Activated CD4-positive, alpha-beta T cell treated with anti-CD3 and anti-CD28 coated beads, Interleukin-2, amount 50 U/mL, for 16 hours (primary cell): ENCODE measurements at places on chromosomes 2 and 18.

DNA sequence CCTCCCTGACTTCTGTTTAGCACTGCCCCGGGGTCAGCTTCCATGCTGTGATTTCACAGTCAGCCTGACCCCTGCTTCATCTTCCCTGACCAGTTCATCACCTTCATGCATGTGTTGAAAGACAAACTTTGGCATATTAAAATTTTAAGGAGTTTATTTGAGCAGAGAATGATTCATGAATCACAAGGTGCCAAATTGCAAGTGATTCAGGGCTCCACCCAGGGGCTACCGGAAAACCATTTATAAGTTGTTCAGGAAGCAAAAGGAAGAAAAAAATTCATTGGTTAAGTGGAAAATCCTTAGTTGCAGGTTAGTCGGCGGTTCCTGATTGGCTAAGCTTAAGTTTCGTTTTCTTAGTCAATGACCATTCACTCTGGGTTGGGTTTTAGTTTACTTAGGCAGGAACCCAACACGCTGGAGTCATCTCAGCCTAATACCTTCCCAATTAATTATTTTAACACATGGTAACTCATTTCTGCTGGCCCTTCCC is 10.6 kb downstream of the IL1F10 start:
- DNase-seq = no peak

- DNase-seq = no peak
These were observed 70.1 kb upstream of the BZW1 start for GRCh38 chr2:200741468-200742202.

DNA sequence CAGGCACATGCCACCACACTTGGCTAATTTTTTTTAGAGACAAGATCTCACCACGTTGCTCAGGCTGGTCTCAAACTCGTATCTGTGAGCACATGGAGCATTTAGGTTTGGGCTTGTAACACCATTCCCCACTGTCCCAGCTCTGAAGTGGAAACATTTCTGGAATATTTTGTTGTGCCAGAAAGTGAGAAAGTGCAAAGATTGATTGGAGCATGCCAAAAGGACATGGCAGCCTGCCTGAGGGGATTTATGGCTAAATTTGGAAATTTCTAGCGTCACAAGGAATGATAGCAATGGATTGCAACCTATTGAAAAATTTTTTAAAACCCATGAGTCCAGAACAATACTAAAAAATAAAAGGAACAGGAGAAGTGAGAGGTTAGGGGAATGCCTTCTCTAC is 136.8 kb downstream of the ESCO1 start:
- no peak for DNase-seq

- DNase-seq = no peak
These were observed 57.1 kb downstream of the EMX1 start for GRCh38 chr2:72974436-72974754.

- no peak for DNase-seq
These were observed 3.8 kb upstream of the GATA6 start for GRCh38 chr18:22165603-22166068.
